AG09309 (cell line): ENCODE measurements at places on chromosomes 3 and 15.

DNA sequence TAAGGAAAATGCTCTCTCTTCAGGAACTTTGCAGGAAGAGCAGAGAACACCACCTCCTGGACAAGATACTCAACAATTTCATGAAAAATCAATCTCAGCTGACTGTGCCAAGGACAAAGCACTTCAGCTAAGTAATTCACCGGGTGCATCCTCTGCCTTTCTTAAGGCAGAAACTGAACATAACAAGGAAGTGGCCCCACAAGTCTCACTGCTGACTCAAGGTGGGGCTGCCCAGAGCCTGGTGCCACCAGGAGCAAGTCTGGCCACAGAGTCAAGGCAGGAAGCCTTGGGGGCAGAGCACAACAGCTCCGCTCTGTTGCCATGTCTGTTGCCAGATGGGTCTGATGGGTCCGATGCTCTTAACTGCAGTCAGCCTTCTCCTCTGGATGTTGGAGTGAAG, 200.5 kb downstream of the AKAP13 start:
- DNase-seq: no peak

DNA sequence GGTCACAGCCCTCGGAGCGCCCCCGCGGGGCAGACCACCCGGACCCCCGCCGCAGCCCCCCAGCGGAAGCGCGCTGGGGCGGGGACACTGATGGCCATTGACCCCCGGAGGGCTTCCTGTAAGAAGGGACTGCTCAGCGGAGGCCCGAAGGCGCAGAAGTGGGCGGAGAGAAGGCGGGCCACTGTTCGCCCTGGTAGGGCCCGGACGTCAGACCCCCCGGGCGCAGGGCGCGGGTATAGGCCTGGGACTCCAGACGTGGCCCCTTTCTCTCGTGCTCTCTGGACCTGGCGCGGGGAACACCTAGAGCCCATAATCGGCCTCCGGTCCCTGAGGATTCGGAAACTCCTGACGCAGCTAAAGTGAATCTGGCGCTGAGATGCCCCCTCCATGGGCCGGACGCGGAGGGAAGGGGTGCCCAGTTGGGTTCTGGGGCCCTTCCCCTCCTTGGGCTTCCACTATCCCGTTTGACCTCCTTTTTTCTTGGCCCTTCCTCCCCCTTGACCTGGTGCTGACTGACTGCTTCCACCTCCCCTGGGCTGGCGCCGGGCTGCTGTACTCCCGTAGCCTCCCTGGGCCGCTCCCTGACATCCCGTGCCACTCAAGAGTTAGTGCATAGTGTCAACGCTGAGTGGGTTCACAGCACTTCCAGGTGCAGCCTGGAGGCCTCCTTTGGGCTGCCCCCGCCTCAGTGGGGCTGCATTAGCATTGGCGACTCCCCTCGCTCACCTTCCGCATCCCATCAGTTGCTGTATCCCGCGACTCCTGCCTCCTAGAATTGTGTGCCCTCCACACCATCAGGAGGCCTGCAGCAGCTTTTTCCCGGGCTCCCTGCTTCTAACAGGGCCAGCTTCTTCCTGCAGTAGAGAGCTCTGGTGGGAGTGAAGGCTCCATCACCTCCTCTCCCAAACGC, 694 bp downstream of the ABTB1 start:
- DNase-seq: no peak

DNA sequence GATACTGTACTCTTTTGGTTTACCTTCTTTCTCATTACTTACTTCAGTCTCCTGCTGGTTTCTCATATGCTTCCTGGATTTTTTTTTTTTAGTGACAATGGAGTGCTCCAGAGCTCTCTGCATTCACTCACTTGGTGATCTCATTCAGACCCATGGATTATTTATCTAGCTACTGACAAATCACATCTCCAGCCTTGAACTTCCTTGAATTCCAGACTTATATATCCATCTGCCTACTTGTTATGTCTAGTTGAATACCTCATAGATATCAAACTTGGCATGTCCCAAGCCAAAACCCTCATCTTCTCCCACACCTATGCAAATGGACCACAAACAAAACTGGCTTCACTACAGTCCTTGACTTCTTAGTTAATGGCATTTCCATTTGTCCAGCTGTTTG, 234.7 kb upstream of the ZPLD1 start:
- no peak for DNase-seq

- no peak for DNase-seq
Observed at GRCh38 chr3:45881078-45882022, 5.0 kb upstream of the CCR9 start.

DNA sequence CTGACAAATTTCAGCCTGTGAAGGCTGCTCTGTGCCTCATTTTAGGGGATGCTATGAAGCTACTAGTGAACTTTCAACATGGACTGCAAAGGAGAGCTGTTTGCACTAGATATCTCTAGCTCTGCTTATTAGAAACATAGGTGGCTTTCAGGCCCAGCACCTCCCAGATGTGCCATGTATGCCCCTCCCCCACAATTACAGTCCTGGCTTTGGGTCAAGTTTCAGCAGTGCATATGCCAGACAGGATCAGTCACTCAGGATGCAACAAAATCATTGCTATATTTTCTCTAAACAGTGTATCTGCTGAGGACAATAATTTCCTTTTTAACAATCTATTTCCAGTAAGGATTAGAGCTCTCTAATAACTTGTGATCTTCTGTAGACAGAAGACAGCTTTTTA, 178.8 kb upstream of the STAC start:
- no peak for DNase-seq

DNA sequence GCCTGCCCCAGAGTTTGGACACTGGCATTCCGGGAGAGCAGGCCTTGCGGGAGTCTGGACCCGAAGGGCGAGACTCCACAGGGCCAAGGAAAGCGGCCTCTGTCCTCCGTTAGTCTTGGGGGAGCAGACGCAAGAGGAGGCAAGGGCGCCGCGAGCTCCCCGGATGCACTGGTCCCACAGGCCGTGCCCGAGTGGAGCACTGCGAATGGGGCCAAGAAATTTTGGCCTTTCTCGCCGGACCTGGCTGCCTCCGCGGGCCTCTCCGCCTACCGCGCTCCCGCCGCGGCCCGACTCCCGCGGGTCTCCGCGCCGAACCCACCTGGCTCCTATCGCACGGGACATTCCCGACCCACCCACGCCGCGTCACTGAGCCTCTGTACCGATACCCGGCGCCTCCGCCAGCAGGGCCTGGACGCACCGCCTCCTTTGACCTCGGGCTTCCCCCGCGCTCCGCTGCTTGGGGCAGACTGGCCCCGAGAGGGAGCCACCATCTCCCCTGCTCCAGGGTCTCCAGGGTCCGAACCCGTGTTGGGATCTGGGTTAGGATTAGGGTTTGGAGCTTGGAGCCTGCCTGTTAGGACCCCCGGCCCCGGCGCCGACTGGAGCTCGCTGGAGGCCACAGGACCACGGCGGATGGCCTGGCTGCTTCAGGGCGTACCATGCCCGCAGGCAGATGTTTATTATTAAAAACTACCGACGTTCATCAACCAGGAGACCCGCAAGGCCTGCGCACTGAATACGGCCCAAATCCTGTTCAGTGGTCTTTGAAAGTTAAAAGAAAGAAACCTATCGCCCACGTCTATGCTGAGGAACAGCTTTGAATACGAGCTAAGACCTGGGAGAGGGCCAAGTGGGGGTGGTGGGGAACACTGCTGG, 11.7 kb downstream of the SHOX2 start:
- DNase-seq: no peak

DNA sequence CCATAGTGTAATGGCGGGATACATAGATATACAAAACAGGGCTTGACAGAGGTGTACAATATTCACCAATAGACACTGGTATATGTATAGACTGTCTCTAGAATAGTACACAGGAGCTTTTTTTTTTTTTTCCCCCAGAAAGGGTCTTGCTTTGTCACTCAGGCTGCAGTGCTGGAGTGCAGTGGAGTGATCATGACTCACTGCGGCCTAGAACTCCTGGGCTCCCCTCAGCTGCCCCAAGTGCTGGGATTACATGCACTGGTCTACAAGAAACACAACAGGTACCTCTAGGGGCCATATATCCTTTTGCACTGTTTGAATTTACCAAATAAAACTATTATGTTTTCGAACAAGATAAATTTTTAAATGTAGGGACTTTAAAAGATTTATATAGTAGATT, 12.3 kb downstream of the RHOA start:
- DNase-seq: no peak

DNA sequence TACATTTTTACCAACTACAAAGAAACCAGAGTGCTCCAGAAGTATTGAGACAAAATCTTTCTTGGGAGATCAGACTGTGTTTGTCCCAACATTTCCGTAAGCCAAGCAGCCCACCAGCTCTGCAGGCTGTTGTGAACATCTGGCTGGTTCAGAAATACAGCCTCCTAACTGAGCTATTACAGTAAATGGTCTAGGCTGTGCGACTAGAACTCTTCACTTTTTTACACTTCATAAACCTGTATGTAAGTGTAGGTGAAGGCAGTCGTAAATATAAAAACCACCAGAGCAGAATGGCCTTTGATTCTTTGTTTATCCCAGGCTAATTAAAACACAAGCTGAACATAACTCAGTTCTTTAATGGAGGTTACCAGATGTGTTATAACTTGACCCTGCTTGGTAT, 235.3 kb downstream of the ARRDC4 start:
- DNase-seq: no peak

GRCh38 chr15:77335298-77335697, 84.6 kb downstream of the PEAK1 start:
- DNase-seq: no peak

DNA sequence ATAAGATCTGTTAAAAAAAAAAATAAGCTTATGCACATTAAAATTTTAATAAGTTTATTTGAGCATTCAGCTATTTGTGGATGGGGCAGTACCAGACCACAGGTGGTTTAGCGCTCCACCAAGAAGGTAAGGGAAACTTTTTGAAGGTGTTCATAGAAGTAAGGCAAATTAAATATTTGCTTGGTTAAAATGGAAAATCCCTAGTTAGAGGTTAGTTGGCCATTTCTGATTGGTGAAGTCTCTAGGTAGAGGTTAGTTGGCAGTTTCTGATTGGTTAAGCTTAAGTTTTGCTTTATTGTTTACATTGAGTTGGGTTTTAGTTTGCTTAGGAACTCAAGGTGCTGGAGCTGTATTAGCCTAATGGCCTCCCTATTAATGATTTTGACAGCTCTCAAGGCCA, 30.7 kb downstream of the SCN11A start:
- no peak for DNase-seq

DNA sequence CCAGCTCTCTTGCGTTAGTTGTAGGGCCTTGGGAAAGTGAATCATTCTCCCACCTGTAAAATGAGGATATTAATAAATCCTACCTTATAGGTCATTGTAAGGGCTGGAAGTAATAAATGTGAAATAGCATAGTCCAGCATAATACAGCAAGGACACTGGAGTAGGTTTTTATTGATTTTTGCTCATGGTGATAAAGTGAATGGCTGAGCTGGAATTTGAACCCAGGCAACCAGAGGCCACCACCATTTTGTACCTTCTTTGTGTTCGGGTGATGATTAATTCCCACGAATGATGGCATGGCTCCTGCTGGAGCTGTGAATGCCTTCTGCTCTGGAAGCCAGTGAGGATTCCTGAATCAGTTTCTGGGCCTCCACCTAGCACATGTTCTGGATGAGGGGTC, 31.8 kb downstream of the CTSH start:
- no peak for DNase-seq

DNA sequence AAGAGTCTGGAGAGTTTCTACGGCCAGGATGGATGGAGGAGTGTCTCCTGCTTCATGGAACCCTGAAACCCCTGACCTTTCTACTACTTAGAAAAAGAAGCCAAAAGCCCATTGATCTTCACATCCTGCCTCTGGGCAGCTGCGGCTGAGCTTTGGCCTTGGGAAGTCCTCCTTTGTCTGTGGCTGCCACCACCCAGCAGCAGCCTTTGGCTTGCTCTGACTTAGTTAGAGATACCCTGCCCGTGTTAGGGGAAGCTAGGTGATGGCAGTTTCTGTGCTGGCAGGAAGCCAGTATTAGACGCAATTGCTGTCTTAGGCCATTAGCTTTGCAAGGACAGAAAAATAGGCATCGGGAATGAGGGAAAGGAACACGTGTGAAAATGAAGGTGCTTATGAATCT, 18.8 kb downstream of the APH1B start:
- DNase-seq: no peak

DNA sequence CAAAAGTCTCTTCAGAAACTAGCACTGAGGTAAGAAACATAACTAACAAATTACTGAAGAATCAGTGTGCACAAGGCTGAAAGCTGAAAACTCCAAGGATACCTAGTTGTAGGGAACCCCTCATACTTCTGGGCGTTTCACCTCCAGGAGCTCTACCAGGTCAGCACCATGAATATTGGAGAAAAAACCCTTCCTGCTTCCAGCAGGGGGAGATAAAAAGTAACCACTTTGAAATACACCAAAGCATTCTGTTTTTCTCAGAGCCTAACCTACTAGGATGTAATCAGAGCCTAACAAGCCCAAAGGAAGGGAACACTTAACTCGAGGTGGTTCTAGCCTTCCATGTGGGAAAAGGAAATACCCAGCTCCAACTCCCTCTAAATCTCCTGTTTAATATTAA, 175.8 kb upstream of the MME start:
- DNase-seq: no peak

DNA sequence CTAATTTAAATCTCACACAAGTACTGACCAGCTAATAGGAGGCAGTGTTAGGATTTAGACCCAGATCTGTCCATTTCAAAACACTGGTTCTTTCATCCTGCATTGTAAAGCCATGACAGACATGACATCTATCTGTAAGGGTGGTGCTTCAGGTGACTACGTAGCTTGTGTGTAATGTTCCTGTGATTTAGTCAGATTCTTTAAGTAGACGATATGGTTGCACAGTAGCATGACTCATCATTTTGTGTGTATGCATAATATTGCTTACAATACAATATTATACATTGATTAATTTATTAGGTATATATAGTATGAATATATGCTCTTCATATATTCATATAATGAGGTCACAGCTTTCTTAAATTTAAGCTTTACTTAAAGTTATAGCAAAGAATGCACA, 628.5 kb downstream of the GRM7 start:
- no peak for DNase-seq

- DNase-seq: no peak
Observed at GRCh38 chr3:72013084-72013483, 228.1 kb upstream of the PROK2 start.

- no peak for DNase-seq
Observed at GRCh38 chr3:20023623-20024405, 11.8 kb upstream of the PP2D1 start.

GRCh38 chr15:74955796-74956647, 550 bp downstream of the RPP25 start:
- DNase-seq: no peak
